ENCODE measurements at places on chromosomes 6 and 20.

GRCh38 chr6:160927416-160927815 is 64.2 kb upstream of the MAP3K4 start:
- DNase-seq, result no peak

DNA sequence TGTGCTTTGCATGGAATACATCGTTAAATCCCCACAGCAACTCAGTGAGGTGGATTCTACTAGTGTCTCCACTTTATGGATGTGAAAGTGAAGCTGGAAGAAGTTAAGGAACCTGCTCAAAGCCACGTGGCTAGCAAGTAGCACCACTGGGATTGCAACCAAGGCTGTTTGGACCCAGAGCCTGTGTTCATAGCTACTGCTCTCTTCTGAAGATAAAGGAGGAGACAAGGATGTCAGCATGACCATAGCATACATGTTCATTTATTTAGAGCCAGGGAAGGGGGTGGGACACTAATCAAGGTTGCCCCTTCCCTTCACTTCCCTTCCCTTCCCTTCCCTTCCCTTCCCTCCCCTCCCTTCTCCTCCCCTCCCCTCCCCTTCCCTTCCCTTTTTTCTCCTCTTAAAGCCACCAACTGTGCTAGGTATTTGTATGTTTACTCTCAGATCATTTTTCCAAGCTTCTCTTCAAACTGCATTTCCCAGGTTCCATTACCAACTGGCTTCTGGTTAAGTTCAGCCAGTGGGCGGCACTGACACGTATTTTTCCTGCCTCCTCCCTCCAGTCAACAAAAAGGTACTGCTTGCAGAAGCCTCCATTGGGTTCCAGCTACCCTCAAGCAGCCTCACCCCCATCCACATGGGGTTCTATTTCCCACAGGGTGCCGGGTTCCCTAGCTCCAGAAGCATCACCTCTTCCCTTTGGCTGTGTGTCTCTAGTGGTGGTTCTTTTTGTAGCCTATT is 134.9 kb downstream of the BCAS1 start:
- no peak for DNase-seq

DNA sequence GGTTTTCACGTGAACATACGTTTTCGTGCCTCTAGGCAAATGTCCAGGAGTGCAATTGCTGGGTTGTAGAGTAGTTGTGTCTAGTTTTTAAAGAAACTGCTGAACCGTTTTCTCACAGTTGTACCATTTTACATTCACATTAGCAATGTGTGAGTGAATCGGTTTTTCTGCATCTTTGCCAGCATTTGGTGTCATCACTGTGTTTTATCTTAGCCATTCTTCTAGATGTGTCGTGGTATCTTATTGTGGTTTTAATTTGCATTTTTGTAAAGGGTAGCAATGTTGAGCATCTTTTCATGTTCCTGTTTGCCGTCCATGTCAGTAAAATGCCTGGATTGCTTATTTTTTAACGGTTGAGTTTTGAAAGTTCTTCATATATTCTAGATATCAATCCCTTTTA is 10.2 kb downstream of the DOK5 start:
- no peak for DNase-seq

GRCh38 chr6:151425561-151425960 is 26.4 kb downstream of the RMND1 start:
- no peak for DNase-seq

Measured in mesothelial cell of epicardium (in vitro differentiated cells).